ENCODE measurements at places on chromosomes 7 and 10.

DNA sequence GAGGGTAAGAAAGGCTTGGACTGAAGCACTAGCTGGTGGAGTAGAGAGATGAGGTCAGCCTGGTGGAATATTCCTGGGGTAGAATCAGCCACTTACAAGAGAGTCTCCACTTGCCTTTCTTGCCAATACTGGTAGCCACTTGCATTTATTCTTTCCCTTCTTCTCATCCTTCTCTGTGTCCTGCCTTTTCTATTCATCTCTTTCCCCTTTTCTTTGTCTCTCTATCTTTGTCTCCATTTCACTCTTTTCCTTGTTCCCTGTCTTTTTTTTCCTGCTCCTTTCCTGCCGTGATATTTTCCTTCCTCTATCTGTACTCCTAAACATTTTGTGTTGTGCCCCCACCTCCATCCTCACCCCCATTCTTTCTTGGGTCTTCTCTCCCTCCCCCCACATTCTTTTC is 214.3 kb downstream of the LRMDA start:
- no peak for DNase-seq

GRCh38 chr7:101114492-101114891 is 12.4 kb upstream of the SERPINE1 start:
- peak; percentile 87 for DNase-seq

DNA sequence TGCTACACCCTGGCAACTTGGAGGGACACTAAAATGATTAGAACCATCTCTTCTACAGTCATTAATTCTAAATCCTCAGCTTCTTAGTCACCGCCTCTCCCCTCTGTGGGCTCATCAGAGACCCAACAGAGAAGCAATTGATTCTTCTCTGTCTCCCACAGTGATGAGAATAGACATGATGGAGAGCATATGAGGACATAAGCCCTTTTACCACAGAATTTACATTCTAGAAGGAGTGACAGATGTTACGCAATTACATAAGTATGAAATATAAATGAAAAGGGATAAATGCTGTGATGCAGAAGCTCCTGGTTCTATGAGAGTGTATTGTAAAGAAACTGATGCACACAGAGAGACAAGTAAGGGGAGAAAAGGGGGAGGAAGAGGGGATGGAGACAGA is 18.1 kb upstream of the ABCB5 start:
- DNase-seq = no peak

GRCh38 chr7:78143661-78144060 is 345.1 kb downstream of the PHTF2 start:
- no peak for DNase-seq

DNA sequence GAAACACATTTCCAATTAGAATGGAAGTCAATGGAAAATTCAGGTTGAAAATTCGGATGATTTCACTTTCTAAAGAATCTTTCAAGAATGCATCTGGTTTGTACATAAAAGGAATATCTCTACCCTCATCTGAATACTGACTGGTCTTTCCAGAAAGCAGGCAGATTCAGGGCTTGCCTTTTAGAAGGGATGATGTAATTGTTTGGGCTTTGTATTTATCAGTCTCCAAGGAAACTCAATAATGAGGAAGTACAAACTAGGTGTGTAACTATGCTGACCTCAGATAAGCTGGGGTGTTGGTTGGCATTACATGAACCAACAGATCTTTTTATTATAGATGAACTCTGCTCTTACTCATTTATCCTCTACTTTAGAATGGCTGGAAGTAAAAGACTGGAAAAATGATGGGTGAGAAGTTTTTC is 24.1 kb downstream of the PDLIM1 start:
- peak; percentile 87 for DNase-seq

GRCh38 chr7:75628055-75628454 is 110.7 kb downstream of the HIP1 start:
- peak; percentile 6 for DNase-seq

DNA sequence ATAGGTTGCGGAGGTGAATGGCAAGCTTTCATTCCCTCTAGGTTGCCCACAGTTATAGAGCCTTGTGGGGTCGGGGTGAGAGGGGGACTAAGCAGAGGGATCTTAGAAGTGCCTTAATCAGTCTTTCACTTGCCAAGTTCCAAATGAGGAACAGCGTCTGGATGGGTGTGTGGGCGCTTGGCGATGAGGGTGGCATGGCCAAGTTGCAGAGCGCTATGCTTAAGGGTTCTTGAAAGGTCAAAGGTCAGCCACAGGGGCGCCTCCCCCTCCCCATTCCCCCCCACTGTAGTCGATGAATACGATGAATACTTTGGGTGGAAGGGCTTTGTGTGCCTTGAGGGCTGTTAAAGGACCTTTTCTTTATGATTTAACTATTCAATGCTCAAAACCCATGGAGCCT is 185.0 kb downstream of the TCF7L2 start:
- no peak for DNase-seq

DNA sequence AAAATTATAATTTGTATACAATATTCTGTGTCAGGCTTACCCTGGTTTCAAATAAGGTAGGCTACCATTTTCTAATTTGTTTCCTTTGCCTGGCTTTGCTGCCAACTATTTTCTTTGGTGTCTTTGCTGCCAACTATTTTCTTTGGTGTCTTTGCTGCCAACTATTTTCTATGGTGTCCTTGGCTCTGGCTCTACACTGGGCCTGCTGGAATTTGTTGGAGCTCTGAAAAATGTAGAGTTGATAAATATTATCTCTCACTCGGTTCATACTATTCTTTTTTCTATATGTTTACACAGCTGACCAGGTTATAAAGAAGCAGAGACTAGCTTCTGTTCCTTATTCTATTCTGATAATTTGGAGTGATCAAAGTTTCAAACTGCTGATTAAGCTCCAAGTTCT is 768.0 kb upstream of the PHF14 start:
- no peak for DNase-seq

DNA sequence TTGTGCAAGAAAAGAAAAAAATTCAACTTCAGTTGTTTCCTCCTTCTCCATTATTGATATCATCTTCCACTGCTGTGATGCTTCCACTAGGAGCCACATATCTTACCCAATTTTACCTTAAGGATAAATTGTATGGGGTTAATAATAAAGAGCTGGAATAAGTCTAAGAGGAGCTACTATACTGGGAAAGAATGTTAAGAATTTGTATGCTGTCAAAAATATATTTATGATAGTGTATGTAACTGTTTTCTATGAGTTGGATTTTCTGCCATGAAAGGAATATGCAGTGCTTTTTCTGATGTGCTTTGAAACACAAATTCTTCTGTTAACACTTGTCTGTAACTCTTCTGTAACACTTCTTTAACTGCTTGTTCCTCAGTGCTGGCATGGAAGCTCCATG is 219.1 kb downstream of the VTI1A start:
- peak; percentile 6 for DNase-seq

DNA sequence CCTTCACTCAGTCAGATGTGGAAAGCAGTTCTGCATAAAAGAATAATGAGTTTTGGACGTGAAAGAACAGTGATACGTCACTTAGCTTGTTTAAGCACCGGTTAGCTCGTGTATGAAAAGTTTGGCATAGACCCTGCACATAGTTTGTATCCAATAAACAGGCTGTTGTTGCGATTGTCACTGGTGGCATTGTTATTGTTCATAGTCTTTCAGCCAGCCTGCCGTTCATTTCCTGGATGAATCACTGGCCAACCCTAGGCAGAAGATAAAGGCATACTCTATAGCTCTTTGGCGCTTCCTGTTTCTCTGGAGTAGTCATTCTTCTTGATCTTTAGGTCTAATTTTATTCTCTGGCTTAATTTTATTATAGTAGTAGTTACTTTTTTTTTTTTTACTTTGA is 57.8 kb upstream of the ANKRD30A start:
- DNase-seq = no peak

DNA sequence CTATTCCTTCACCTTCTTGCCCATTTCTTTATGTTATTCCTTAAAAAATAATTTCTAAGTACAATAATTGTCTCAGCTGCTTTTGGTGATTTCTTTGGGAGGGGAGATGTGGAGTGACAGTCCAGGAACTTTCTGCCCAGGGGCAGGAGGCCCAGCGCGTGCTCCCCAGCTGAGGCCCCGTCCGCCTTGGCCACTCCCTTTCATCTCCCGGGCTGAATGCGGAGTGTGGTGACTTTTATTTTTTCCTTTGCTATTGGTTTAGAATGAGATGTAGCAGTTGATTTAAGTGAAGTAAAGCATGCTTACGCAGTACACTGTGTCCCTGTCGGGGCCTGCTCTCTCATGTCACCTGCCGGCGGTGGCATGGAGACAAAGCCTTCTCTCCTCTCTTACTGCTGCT is 141.6 kb downstream of the MGMT start:
- no peak for DNase-seq

DNA sequence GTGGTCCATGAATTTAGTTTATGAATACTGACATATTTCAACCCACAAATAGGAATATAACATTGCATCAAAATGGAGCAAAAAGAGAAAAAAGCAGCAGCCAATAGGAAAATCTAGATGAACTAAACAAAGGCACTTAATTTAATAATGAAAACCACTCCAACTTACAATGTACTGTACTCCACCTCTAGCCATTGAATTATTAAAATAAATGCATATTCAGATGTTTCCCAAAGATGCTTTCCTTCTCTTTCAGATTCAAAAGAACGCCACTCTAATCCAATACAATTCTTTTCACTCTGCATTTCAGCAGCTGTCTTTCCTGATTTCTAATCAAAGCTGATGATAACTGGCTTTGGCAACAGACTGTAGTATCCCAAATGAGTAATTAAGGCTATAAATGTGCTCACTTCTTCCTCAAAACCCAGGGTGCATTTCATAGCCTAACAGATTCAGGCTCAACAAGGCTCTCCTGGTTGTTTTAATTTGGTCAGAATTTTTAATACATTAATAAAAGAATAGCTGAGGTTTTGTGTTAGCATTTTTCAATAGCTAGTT is 577.1 kb downstream of the PARD3 start:
- DNase-seq = no peak

Measured in ELR (cell line).